Activated CD4-positive, alpha-beta memory T cell treated with anti-CD3 and anti-CD28 coated beads for 36 hours (primary cell): ENCODE measurements at places on chromosomes 5 and 9.

DNA sequence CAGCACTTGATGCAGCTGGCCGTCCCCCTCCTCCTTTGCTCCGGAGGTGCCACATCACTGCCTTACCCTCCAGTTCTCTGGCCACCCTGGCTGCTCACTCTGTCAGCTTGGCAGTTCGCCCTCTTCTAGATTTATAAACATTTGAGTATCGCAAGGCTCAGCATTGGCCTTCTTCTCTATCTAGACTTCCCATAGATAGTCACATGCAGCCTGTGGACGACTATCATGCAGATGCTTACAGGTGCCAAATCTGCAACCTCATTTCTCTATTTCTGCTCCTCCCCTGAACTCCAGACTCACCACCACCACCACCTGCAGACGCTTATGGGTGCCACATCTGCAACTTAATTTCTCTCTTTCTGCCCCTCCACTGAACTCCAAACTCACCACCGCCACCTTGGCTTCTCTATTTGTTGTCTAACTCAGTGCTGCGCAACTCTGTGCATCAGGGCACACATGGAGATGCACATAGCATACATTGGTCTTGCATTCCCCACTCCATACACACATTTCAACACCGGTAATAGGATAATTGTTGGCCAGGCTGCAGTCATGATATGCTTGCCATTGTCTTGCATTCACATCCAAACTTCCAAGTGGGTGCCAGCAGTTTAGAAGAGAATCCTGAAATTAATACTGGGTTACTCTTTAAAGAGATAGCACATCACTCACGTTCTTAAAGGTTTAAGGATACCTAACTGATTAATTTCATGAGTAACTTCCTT lies 1.9 kb upstream of the DAP start:
- no peak for DNase-seq

DNA sequence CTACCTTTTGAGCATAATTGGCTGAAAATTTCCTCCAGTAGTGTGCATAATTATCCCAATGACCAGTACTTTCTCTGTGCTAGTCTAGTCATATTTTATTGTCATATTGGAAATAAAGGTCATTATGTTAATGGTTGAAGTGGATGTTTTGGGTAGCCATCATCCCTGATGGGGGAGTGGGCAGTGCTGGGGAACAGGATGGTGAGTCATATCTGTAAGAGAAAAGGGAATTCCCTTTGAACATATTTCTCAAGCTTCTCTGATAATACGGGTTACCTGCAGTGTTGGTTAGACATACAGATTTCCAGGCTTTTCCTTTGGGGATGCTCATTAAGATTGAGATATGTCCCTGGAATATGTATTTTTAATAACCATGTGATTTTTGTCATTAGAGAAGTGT lies 33.3 kb upstream of the SPATA31D4 start:
- DNase-seq, result no peak

DNA sequence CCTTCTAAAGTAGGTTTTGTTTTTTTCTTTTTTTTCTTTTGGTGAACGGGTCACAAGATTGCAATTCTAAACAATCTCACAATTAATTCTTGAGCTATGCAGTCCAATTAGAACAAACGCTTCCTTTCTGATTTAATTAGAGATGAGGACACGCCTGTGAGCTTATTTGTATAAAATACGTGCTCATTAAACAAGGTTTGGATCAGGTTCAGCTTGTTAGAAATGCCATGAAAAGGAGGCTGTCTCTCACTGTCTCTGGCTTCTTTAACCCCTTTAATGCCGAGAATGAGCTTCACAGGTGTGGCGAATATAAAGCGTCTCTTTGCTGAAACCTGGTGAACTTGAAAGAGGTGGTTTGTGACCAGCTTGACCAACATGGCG lies 191.8 kb downstream of the GAS1 start:
- DNase-seq, result no peak

- no peak for DNase-seq
Measured at GRCh38 chr5:31645420-31646081, 6.6 kb downstream of the PDZD2 start.

DNA sequence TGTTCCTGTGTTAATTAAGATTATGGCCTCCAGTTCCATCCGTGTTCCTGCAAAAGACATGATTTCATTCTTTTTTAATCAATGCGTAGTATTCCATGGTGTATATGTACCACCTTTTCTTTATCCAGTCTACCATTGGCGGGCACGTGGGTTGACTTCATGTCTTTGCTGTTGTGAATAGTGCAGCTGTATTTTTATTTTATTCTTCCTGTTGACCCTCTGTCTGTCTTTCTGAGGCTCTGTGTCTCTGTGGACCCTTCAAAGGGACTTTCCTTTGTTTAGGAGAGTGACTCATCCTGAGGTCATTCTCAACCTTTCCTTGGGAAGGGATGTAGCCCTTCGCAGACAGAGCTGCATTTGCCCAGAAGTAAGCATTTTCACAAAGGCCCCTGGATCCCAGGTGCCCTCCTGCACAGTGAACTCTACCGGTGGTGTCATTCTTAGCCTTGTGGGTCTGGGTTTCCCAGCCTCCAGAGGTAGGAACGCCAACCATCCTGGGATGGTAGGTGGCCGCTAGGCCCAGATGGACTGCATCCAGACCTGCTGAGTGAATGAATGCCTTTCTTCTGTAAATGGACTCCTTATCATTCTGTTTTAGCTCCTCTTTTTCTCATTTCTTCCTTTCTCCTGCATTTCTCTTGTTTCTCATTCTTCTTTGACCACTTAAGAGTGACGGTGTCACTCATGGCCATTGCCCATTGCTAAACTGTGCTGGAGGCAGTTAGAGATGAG lies 22.4 kb downstream of the TRIO start:
- DNase-seq, result no peak

DNA sequence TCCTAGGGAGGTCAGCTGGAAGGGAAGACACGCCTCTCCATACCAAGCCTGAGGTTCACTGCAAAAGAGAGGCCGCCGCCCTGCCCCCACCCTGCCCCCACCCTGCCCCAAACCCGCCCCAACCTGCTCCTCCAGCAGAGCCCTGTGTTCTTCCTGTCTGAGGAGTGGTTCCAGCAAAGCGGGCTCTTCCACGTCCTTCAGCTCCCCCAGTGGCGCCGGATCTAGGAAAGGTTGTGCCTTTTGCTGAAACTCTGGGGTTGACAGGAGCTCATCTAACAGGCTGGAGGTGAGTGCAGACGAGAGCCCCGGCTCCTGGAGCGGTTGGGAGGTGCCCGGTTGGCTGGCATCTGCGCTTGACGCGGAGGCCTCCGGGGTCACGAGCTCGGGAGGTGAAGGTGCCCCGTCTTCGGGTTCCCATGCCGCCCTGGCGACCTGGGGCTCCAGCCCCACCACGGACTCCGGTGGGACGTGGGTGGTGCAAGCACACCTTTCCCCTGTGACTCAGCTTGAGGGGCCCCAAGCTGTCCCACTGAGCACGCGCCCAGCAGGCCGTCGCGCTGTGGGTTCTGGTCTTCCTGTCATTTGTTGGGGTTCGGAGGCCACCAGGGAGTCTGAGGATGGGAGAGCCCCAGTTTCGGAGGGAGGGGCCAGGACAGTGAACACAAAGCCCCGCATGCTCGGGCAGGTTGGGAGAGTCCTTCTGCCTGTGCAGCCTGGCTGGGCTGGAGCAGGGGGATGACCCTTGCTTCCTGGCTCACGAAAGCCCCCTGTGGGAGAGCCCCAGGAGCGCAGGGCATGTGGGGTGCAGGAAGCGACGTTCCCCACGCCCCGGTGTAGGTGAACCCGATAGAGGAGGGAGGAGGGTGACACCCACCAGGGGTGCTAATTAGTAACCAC lies 1467.1 kb downstream of the FOXD4L5 start:
- DNase-seq, result peak; percentile 72

- DNase-seq, result no peak
Measured at GRCh38 chr5:150619359-150620230, 20.9 kb upstream of the SYNPO start.

GRCh38 chr5:129199308-129199707 lies 104.8 kb downstream of the ISOC1 start:
- no peak for DNase-seq

- peak; percentile 12 for DNase-seq
Measured at GRCh38 chr5:157918811-157919742, 60.1 kb upstream of the CLINT1 start.

DNA sequence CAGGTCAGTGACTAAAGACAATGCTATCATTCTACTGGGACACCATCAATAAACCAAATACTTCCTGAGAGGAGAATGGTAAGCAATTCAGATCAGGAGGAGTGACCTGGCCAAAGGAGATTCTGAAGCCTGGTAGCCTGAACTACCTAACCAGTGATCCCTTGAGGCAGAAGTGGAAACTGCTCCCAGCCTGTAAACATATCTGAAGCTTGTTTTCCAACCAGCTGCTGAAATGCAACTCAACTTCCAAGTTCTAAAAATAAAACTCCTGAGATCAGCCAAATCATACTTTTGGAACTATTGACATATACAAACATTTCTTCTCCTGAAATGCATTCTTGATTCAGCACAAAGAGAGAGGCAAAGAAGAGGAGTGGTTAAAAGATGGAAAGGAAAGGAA lies 204.1 kb downstream of the EBF1 start:
- no peak for DNase-seq

DNA sequence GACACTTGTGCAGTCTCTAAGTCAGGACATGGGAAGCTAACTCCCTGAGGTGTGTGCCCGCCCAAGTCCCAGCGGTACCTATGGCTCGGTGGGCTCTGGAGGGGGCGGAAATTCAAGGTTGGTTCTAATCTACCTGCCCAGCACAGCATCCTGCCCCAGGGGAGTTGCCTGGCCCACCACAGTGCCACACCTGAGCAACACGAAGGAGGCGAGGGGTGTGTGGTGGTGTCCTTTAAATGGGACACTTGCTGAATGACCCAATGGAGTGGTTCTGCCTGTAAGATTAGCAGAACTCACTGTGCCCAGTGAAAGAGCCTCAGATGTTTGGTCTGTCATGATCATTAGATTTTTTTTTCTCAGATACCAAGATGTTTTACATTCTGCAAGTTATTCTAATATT lies 70.7 kb upstream of the OTULINL start:
- DNase-seq, result no peak

- no peak for DNase-seq
Measured at GRCh38 chr9:106419829-106420228, 443.1 kb upstream of the ZNF462 start.

DNA sequence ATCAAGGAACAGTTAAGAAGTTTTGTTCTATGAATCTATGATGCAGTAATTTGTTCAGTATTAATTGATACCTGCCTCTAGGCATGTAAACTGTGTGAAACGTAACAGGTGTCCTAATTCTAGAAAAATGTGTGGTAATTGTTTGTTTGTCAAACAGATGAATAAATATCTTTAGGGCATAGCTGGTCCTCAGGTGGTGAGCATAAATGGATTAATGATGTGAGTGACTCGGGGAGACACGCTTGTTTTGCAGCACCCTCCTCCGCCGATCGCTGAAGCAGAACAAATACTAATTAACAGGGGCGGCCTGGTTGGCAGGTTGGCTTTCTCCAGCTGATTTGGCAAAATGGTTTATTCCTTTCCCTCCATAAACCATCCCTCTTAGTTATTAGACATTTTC lies 88.8 kb downstream of the TLE4 start:
- DNase-seq, result no peak

GRCh38 chr9:8621416-8621815 lies 821.8 kb upstream of the DMAC1 start:
- DNase-seq, result no peak

DNA sequence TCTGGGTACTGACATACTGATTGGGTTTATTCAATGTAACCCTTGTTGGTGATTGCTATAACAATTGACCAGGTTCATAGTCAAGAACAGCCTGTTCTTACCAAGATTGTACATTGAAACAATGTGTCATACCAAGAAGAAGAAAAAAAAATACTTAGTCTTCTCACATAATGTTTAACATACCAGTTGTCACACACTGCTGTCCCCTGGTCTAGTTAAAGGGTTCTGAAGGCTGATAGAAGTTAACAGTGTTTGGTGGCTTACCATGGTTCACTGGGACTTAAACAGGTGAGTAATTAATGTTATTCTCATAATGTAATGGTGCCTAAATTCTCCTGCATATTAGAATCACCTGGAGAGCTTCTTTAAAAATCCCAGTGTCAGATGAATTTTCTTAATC lies 18.5 kb upstream of the CDC42SE2 start:
- no peak for DNase-seq

GRCh38 chr5:93503598-93504067 lies 77.4 kb downstream of the NR2F1-AS1 start:
- no peak for DNase-seq

DNA sequence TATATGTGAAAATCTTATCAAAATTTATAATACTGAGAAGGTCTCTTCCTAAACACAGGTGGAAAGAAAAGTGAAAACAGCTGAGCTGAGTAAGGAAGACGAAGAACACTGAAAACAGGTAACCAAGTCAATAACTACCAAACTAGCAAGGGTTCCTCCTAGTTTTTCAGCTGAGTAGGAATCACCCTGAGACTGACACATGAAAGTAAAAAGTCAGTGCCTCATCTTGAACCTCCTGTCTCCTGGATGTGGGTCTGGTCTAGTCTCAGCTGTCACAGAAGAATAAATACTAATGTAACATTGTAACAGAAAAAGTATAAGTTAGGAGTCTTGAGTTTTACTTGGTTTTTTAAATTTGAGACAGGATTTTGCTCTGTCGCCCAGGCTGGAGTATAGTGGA lies 121.0 kb downstream of the MEF2C start:
- DNase-seq, result no peak

DNA sequence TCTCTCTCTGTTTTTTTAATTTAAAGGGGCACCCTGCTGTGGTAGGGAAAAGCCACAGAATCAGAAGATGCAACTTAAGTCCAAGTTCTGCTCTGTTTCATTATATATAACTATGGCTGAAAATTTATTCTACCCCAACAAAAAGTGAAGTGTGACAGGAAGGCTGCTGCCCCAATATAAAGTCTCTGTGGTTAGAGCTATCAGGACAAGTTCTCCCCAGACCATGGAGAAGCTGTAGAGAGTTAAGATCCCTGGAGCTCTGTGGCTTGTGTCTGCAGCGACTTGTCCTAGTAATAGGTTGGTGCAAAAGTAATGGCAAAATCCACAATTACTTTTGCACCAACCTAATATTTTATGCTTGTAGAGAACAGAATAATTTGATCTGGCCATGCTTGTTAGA lies 250.9 kb downstream of the PSAT1 start:
- no peak for DNase-seq

DNA sequence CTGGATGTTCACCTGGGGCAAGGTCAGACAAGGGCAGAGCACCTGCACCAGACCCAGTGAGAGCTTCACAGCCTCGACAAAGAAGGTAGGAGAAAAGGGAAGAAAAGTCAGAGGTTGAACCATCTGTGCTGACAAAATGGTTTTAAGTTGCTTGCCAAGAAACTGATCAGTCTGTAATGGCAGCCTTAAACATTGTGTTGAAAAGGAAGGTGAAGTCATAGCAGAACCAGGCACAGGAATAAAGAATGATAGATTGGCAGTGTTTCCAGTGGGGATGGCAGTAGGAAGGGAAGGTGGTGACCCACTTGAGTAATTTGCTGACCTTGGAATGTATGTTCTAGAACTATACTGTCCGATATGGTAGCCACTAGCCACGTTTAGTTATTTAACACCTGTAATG lies 34.2 kb downstream of the HTR4 start:
- DNase-seq, result no peak

GRCh38 chr5:85814596-85814995 lies 803.1 kb upstream of the COX7C start:
- no peak for DNase-seq

- DNase-seq, result no peak
Measured at GRCh38 chr5:143188083-143188482, 215.4 kb downstream of the NR3C1 start.
